ENCODE measurements at places on chromosomes 2 and 18. TPM values are rescaled to one million over a fixed set of nuclear protein-coding genes. Genes with fewer than 3 reads are reported as not detected.

DNA sequence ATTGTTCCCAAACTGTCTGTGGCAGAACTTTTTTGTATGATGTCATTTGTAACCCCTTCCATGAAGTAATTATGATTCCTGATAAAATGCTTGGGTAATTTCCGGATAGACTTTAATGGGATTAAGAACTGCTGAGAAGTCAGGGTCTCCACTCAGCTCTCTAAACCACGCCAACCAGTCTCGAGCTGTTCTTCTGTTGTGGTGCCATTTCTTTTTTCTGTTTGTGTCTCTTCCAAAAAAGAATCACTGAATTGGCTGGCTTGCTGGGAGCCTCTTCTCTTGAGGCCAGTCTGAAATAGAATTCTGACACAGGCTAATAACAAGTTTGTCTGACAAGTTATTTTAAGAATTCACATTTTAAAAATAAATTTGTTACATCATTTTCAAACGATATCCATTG, 198.9 kb downstream of the BCL2 start:
- no peak for DNase-seq

CD8B gene
- total RNA-seq, result 4.1 TPM

- DNase-seq, result no peak
Measured at GRCh38 chr2:39779927-39780326, 869 bp upstream of the THUMPD2 start.

DNA sequence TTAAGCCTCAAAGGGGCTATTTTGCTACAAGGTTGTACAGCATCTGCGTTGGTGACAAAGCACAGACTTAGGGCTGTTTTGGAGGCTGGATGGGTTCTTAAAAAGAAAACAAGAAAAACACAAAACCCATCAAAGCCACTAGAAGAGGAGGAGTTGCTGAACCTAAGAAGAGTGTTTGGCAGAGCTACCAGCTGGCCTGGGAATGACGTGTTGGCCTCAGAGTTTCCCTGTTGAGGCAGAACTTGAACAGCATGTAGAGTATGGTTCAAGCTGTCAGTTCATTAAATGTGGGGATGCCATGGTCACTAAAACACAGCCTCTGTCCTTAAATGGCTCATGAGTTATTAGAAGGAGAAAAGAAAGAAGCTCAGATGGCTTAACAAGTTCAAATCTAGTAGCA, 162.5 kb downstream of the TTC32 start:
- DNase-seq, result no peak

GRCh38 chr2:40877734-40878288, 425.9 kb upstream of the SLC8A1 start:
- DNase-seq, result no peak

DNA sequence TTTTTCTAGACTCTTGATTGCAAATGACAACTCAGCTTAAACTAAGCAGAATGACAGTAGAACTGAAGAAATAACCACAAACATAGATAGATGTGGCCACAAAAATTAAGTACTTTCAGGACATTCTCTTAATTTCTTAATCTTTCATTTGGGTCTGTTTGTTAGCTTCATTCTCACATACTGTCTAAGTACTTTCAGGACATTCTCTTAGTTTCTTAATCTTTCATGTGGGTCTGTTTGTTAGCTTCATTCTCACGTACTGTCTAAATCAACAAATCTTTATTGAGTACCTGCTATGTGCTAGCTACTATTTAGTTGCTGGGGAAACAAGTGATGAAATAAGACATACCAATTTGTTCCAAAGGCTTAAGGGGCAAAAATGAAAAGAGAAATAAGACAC, 35.1 kb downstream of the FAM117B start:
- DNase-seq, result no peak

DNA sequence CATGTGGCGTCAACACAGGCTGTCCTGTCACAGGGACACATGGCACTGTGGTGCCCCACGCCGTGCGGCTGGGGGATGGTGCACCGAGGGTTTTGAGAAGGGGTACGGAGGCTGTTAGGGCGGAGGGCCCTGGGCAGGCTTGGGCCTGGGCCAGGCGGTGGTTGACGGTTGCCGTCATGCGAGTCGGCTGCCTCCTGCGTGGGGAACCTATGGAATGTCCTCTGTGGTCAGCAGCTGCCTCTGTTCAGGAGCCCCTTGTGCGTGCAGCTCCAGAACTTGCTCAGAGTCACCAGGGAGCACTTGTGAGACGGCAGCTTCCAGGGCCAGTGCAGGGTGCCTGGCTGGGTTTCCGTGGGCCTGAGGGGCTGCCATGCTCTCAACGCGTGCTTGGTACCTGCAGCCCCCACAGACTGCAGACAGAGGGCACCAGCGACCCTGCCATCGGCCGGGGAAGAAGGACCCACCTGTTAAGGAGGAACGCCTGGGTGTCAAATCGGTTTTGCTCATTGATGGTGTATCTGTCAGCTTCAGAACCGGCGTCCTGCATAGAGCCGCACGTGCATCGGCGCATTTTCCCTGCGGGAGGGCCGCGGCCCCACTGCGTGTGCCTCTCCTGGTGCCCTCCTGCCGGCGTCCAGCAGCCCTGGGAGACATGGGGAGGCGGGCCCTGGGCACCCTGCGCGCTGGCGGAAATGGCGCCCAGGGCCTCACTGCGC, 10.0 kb upstream of the D2HGDH start:
- no peak for DNase-seq

- DNase-seq, result peak; percentile 72
Measured at GRCh38 chr2:227796045-227796711, 17.5 kb upstream of the CCL20 start.

GRCh38 chr2:27552941-27553340, 29.9 kb upstream of the ZNF512 start:
- DNase-seq, result no peak

- DNase-seq, result no peak
Measured at GRCh38 chr2:10246831-10247230, 55.9 kb upstream of the HPCAL1 start.

GRCh38 chr2:38465789-38466127, 88.7 kb upstream of the ATL2 start:
- peak; percentile 29 for DNase-seq

ERICH2 gene
- total RNA-seq, result 0.86 TPM

CLIP4 gene
- 37.2 TPM for total RNA-seq

GRCh38 chr2:241857041-241857541, 1.6 kb downstream of the PDCD1 start:
- no peak for DNase-seq

GRCh38 chr2:102334486-102334885, 21.1 kb upstream of the IL18R1 start:
- DNase-seq, result no peak

DNA sequence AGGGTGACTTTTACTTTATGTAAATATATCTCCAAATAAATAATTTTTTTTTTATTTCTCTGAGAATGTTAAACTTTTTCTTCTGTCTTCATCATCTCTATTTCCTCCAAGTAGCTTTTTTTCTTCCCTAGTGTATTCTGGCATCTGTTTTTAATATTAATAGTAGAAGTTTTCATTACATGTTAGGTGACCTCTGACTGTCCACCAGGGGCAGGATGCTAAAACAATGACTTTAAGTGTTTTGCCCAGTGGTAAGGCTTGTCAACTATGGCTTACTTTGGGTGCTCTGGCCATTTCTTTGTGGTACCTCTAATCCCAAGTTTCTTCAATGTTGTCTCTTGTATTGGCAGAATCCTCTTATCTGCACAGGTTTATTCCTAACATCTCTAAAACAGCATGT, 127.1 kb downstream of the SRBD1 start:
- no peak for DNase-seq

DNA sequence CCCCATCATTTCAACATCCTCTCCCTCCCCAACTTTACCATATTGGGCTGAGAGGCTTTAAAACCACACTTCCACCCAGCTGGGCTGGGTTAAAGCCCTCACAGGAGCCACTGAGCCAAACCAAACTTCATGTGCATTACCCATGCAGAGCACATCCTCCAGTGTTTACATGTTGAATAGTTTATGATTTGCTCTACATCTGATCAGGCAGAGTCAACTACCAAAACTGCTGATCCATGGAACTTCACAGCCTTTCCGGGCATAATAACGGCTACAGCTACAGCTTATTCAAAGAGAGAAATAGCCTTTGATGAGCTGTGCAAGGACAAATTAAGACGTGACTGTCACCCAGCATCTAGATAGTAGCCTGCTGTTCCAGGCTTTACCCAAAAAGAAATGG, 39.0 kb downstream of the MAIP1 start:
- DNase-seq, result no peak

GRCh38 chr2:138364554-138365162, 136.9 kb upstream of the SPOPL start:
- no peak for DNase-seq
